ENCODE measurements at places on chromosomes 6 and 20.

DNA sequence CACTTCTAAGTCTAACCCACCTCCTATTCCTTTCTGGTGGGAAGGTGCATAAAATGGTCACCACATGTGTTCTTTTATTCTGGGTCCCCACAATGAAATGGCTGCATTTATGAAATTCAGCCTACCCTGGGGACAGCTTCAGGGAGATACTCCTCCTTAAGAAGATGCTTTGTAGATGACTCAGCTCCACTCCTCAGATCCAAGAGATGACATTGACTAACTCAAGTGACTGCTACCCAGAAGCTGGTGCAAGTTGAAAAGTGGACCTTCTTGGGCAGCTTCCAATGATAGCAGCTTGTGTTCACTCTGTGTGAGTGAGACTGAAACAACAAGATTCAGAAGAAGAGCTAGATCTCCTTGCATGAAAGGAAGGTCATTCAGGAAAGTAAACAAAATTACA lies 113.4 kb downstream of the SCP2D1 start:
- no peak for DNase-seq

DNA sequence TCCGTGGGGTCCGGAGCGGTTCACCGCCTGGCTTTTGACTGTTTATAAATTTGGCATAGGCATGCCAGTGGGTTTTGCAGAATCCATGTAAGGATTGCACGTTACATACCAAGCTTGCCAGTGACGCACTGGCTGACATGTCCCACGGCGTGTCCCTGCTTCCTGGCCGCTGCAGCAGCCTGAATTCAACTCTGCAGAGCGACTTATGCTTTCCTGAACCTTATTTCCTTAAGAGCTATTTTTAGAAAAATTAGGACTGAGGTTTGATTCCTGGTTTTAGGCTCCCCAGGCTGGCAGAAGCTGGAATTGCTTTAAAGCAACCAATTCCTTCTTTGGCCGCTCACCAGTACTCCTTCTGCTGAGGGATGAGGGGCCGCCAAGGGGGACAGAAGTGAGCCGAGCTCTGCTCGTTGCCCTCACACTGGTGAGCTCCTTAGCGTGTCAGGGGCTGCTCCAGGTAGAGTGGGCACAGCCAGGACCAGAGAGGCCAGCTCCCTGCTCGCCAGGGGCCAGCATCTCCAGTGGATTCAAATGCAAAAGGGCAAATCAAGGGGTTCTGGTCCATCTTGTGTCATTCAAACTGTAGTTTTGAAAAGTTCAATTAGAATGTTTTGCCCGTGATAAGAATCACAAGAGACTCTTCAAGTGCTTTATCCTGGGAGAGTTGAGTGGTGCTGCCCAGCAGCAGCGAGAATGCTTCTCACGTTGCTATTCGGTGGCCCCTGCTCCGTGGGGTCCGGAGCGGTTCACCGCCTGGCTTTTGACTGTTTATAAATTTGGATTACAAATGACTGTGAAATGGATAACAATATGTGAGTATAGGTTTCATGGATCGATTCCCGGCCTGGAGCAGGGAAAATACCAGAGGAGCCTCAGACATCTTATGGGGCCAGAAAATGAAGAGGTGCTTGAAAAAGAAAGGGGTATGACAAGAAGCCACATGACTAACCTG lies 17.5 kb upstream of the IRF4 start:
- no peak for DNase-seq

DNA sequence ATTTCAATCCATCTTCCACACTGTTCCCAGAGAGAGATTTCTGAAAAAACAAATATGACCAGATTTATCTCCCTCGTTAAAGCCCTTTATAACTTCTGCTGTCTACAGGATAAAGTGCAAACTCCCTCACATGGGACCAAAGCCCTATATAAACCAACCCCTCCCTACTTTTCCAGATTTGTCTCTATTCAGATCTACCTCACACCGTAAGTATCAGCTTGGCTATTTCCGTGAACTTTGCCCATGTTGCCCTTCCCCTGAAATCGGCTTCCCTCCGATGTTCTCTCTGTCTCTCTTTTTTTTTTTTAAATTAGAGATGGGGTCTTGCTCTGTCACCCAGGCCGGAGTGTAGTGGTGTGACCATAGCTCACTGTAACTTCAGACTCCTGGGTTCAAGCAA lies 12.1 kb upstream of the FAM8A1 start:
- no peak for DNase-seq

GRCh38 chr6:27839626-27840475 lies 72.3 kb downstream of the OR2B2 start:
- no peak for DNase-seq

DNA sequence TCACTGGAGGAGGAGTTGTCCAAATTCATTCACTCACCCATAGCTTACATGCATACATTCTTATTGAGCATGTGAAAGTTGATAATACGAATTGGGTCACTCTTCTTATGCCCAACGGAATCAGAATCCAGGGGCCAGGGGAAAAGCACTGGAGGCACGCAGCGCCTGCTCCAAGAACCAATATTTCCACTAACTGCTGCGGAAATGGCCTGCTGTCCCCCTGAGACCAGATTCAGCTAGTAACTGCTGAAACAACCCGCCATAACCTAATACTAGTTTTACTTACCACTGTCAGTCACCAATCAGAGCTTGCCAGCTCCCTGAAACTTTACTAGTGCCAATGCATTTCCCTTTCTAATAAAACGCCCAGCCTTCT lies 641 bp upstream of the FKBP1A start:
- no peak for DNase-seq

DNA sequence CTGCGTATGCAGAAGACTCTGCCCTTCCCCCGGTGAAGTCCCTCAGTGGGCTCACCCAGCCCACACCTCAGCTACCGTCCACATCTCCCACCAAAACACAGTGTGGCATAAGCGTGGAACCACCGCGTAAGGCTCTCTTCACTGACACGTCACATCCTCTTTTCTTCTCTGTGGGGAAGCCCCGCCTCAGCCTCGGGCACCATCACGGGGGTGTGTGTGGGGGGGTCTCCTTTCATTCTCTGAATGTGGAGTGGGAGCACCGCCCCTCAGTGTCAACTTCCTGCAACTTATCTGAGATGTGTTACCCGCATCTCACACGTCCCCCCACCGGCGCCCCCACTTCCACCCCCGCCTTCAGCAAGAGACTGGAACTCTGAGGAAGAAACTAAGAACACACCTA lies 388.4 kb upstream of the JARID2 start:
- DNase-seq: peak; percentile 50

- no peak for DNase-seq
These were observed 6.8 kb downstream of the NOX3 start for GRCh38 chr6:155448668-155449449.

DNA sequence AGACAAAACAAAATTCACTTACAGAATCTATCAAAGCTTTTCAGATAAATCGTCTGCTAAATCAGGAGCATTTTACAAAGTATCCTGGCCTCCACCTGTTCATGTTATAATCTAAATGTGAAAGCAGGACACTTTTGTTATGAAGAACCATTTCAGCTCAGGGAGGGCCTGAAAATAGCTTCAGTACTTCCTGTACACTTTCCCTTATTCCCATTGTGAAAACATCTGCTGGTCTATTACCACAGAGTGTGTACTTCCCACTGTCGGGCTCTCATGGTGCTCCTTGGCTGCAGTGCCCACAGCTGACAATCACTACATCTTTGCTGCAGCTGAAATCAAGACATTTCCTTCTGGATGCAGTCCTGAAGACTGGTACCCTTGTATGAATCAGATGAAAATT lies 128.1 kb downstream of the OPRM1 start:
- DNase-seq: no peak

DNA sequence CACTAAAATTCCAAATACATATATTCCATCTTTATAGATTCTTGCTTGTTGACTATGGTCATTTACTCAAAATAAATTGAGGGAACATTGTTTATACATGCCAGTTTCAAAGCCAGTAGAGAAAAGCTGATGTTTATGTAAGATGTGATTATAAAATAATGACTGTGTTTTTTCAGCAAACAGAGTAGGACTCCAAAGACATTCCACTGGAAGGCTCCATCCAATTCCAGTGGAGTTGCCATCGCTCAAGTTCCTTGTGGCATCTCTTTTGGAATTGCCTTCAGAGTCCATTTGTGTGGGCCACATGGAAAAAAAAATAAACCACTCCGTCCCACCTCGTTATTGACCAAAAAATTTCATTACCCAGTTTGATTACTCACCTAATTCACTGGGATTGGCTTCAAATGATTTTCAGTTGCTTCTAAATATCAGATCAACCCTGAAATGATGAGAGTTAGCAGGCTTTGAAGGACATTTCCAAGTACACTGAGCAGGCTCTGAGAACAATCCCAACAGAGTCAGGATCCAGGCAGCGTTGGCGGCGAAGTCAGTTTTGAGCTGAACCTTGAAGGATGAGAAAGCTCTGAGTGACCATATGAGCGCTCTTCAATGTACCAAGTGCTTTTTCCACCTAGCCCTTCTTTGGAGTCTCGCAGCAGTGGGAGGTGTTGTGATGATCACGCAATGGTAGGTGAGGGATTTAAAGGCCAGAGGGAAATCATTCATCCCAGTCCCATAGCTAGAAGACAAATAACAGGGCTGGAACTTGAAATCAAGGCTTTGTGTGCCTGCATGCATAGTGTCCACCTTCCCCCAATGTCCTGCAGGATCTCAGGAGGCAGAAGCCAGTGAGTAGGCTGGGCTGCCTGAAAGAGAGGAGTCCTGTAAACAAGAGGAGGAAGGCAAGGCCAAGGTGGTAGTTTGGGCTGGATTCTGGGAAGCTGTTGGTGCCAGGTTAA lies 281.7 kb downstream of the CDC5L start:
- no peak for DNase-seq

DNA sequence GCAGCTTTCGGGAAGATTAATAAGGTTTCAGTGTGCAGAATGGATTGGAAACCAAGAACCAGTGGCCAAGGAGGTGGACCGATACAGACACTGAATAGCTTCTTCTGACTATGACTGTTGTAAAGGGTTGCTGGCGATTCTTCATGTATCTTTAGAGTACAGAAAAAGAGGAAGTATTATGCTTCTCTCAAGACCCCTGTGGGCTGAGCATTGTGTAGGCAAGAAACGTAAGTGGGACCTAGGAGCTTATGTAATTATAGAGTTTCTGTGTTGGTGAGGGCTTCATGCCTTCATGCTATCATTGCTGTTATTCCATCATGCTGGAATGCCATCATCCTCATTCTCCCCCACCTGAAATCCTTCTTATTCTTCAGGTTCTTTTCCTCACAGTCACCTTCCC lies 105.4 kb upstream of the AKIRIN2 start:
- DNase-seq: no peak

DNA sequence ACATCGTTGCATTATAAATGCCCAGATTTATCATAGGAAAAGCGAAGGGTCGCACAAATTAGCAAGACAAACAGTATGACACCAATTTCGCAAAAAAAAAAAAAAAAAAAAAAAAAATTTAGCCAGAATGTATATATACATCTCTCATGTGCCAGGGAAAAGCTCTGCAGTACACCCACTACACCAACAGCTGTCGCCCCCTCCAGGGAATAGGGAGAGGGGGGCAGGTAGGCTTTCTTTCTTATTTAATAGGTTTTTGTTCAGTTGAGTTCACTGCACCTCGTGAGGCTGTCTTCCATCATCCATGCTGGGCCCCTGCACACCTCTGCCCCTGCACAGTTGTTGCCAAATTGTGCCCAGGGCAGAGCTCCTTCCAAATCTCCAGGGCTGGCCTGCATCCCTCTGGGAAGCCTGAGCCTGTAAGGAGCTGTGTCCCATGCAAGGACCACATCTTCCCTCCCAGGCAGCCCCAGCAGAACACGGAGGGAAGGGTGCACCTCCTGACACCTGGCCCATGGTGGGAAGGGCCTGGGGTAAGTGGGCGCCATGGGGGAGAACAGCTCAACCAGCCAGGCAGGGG lies 85.4 kb downstream of the NINL start:
- no peak for DNase-seq

- DNase-seq: no peak
These were observed 379.3 kb downstream of the MAFB start for GRCh38 chr20:40309731-40310130.

DNA sequence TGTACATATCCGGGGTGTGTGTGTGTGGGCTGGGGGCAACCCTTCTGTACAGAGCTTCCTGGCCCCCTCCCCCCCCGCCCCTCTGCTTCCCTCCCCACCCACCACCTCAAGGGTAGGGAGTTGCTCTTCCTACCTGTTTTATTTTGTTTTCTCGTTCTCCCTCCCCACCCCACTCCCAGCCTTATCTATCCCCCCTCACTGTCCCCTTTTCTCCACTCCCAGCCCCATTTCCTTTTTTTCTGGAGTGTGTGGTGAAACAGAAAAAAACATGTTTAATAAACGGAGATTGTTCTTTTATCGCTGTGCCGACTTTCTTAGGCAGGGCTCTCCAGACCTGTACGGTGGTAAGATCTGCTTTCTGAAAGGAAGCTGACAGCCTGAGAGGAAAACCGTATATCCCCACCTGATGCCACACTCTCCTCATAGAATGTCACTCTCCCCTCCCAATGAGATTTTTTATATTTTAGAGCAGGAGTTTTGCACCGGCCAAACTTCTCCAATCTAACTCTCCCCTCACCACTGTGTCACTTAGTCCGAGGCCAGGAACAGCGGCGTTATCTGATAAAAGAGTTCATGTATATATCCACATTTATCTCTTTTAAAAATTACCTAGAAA lies 875 bp upstream of the ZBTB9 start:
- DNase-seq: no peak

GRCh38 chr20:3721912-3722311 lies 9.5 kb upstream of the SIGLEC1 start:
- no peak for DNase-seq

Data from stimulated activated CD4-positive, alpha-beta T cell treated with anti-CD3 and anti-CD28 coated beads, Interleukin-4, amount 100 ng/mL, for 48 hours (primary cell).